Cerebellar nuclear complex (tissue), 1 donor: ENCODE measurements at places on chromosomes 16 and 17.

DNA sequence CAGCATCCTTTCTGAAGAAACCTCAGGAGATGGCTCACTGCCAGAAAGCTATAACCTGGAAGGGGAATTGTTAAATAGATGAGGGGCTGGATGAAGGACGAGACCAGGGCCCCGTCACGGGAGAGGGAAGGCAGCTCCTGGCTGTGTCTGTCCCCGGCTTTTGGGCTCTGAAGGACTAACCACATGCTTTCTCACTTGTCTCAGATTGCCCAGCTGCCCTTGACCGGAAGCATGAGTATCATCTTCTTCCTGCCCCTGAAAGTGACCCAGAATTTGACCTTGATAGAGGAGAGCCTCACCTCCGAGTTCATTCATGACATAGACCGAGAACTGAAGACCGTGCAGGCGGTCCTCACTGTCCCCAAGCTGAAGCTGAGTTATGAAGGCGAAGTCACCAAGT, 14.5 kb downstream of the SERPINF1 start:
- no peak for DNase-seq

GRCh38 chr17:77677211-77677610, 281.3 kb upstream of the TNRC6C start:
- DNase-seq, result no peak

GRCh38 chr17:81445642-81446503, 50.6 kb downstream of the BAHCC1 start:
- no peak for DNase-seq

GRCh38 chr17:76659928-76660655, 16.5 kb upstream of the ST6GALNAC1 start:
- DNase-seq, result no peak

- no peak for DNase-seq
Observed at GRCh38 chr16:30115238-30115637, 1.9 kb upstream of the GDPD3 start.

GRCh38 chr16:359067-359763, 6.7 kb upstream of the AXIN1 start:
- no peak for DNase-seq

GRCh38 chr17:7703584-7704479, 1.2 kb upstream of the EFNB3 start:
- no peak for DNase-seq

- DNase-seq, result no peak
Observed at GRCh38 chr17:39349246-39349645, 52.2 kb downstream of the FBXL20 start.

DNA sequence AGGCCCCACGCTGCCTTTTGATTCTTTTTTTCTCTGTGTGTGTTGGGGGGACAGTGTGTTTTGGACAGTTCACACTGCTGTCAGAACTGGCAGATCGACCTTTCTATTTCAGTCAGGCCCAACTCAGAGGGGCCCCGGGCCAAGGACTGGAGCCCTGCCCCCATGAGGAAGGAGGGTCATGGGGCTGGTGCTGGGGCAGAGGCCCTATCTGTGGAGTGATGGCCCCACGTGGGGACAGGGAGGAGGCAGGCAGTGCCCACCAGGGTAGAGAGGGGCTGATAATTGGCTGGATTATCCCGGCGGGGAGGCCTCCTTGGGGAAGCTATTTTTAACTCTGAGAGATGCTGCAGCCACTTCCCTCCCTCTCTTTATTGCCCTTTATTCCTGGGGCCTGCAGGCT, 5.7 kb upstream of the KCNJ12 start:
- DNase-seq, result no peak

- no peak for DNase-seq
Observed at GRCh38 chr16:75461575-75461974, 2.9 kb downstream of the TMEM170A start.

DNA sequence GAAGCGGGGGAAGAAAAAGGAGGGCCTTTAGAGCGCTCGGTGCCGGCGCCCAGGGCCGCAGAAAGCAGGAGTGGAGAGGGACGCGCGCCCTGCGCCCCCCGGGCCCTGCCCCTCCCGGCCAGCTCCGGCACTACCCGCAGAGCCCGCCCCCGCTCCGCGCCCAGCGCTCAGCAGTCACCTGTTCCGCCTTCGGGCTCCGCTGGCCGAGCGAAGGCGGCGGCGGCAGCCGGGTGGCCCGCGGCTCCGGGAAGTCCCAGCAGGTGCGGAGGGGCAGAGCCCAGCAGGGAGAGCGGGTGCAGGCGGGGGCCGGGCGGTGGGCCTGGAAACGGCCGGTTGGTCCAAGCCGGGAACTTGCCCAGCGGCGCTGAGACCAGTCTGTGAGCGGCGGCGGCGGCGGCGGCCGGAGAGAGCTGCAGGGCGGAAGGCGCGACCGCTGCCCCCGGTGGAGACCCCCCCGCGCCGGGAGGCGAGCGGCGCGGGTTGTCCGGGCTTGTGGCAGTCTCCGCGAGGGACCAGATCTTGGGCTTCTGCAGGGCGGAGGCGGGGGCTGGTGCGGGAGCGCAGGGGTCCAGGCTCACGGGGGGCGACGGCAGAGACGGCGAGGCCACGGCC, 2.2 kb downstream of the IRX3 start:
- DNase-seq, result no peak

DNA sequence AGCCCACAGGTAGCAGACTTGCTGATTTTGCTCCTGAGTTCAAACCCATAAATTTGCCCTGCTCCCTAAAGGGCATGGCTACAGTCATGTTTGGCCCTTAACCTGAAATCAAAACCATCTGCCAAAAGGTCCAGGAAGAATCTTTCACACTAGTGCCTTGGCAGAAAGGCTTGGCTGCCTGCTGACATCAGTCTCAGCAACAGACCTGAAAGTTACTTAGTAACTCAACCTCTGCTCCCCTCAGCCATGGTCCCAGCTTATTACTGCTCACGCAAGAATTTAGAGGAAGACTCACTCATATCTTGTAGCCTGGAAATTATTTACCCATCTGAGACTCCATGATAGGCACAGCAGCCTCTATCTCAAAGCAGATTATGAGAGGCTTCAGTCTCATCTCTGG, 98.0 kb upstream of the KIF2B start:
- no peak for DNase-seq

GRCh38 chr17:77722366-77722765, 236.1 kb upstream of the TNRC6C start:
- no peak for DNase-seq

GRCh38 chr17:31494259-31495021, 103.0 kb downstream of the RAB11FIP4 start:
- no peak for DNase-seq

DNA sequence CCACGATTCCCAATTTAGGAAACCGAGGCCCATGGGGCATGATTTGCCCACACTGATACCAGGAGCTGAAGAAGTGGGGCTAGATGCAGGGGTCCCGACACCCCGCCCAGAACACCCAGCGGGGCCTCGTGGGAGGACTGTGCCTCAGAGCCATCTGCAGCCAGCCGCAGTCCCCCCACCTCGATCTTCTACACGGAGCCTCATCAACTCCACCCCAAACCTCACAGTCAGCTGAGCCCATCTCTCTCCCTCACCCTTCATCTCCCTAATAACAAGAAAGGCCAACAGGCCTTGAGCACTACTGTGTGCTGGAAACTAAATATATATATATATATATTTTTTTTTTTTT, 4.2 kb downstream of the ITGAE start:
- DNase-seq, result no peak

GRCh38 chr16:74562117-74562516, 44.8 kb downstream of the GLG1 start:
- no peak for DNase-seq

GRCh38 chr17:40366861-40367518, 2.5 kb upstream of the GJD3 start:
- no peak for DNase-seq

- DNase-seq, result no peak
Observed at GRCh38 chr16:23838485-23839142, 2.8 kb downstream of the PRKCB start.

DNA sequence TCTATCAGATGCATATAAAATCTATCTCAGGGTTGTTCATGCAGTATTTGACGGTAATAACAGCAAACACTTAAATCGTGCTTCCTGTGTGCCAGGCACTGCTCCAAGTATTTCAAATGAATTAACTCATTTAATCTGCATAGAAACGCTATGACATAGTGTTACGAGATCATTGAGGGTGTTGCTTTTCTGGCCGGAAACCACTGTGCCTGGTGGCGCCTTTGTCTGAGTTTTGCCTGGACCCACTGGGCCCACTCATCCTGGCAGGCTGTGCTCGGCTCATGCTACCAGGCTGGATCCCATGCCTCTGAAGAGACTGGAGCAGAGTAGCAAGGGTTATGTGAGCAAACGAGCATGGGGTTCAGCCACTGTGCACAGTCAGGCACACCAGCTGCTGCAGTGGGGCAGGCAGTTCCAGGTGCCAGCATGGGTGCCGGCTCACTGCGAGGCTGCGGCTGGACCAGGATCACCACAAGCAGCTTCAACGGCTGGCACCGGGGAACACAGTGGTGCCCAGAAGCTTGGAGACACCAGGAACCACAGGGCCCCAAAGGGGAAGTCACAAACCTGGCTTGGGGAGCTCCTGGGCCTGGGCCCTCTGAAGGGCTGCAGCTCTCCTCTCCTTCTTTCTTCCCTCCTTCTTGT, 45.9 kb upstream of the CLEC19A start:
- no peak for DNase-seq

DNA sequence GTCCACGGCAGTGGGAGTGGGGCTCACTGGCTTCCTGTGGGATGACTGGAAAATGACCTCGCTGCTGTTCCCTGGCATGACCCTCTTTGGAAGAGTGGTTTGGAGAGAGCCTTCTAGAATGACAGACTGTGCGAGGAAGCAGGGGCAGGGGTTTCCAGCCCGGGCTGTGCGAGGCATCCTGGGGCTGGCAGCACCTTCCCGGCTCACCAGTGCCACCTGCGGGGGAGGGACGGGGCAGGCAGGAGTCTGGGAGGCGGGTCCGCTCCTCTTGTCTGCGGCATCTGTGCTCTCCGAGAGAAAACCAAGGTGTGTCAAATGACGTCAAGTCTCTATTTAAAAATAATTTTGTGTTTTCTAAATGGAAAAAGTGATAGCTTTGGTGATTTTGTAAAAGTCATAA, 7.8 kb upstream of the RNF213 start:
- no peak for DNase-seq

DNA sequence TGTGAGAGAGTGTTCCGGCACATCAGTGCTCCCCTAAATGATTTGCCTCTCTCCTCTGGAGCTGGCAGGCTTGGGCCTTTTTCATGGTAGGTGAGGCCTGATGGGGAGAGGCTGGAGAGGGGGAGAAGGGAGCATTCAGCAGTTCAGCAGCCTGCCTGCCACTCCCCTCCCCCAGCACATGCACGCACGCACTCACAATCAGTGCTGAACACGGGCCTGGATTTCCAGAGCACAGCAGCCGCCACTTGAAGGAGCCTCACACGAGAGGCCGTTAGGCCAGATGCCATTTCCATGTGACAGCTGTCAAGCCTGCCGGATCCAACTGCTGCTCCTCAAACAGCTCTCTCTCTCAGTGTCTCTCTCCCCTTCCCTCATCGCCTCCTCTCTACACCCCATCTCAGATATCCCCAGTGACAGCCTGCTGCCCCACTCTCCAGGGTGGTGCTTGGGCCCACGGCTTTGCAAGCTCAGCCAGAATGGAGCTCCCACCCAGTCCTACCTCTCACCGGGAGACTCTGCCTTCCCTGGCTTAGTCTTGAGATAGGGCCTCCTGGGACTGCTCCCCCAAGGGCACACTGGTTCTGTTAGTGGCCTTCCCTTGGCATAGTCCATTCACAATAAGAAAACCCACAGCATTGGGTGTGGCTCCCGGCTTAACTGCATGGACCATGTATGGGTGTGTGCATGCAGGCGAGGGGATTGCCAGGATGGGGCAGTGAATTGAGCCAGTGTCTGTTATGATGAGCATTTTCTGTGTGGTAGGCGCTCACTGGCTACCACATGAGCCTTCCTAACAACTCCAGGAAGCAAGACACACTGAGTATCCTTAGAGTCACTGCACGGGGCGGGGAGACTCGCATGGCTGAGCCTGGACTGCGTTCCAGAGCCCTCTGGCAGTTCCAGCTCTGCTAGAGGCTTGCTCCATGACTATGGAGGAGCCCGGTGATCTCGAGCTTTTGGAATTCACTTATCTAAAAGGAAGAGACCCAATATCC, 226.2 kb downstream of the CCDC182 start:
- no peak for DNase-seq

DNA sequence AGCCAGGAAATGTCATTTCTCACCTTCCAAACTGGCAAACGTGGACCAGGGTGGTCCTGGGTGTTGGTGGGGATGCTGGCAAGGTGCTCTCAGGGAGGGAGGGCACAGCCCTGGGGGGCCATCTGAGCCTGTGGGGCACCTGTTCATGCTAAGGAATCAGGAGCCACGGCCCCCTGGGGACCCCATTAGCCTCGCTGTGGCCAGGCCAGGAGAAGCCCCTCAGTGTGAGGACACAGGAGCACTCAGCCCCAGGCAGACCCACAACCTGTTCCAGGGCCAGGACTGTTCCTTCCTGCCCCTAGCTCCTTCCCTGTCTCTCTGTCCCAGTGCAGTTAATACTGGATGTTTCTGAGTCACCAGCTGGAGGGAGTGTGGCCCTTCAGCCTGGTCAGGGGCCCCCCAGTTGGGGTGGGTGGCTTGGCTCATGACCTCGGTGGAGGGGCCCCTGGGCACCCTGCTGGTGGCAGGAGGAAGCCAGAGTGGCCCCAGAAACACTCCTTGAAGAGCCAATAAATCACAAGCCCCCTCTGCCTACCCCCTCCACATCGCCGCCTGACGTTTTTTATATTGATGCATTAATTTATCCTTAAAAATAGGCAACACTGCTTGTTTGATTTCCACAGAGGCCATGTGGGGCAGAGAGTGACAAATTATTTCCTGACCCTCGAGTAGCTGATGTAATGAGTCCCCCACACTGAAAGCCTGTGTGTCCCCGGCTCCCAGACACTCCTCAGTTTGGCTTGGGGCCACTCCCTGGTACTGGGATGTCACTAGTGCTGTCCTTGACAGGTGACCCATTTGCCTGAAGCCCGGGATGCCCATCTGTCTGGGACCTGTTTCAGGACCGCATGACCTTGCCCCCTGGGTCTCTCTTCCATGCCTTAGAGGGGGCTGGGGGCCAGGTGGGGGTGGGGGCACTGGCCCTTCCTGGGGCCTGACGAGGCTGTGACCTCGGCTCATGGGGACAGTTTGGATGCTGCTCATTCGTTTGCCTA, 22.3 kb downstream of the ACTG1 start:
- DNase-seq, result no peak

- DNase-seq, result no peak
Observed at GRCh38 chr16:46756772-46757171, 8.6 kb upstream of the MYLK3 start.

DNA sequence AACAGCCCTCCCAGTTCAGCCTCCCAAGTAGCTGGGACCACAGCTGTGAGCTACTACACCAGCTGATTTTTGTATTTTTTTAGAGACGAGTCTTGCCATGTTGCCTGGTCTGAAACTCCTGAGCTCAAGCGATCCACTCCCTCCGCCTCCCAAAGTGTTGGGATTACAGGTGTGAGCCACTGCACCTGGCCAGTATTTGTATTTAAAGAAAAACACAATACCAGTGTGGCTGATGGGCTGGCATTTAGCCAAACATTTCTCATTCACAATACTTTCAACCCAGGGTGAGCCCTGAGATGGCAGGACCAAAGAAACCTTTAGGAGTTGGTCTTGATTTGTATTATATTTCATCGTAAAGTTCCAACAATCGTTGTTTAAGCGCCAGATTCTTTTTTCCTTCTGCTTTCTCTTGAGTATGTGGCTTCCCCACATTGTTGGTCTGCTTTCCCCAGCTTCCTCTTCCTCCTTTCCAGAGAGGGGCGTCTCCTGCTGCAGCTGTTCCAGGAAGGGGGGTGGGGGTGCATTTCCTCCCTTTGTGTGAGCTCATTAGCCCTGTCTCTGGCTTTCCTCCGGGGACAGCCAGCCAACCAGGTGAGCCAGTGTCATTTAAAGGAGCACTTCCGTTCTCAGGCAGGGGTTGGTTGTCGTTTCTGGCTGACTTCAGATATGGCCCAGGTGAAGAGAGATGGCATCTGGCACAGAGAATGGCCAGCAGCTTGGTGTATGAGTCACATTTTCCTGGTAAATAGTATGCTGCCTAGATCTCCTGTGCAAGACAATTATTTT, 79.9 kb downstream of the GPRC5B start:
- DNase-seq, result no peak
